ENCODE measurements at places on chromosomes 16 and 17. TPM values are rescaled to one million over a fixed set of nuclear protein-coding genes. Genes with fewer than 3 reads are reported as not detected.

- DNase-seq, result peak; percentile 62
Observed at GRCh38 chr17:36877771-36878170, 59.5 kb upstream of the LHX1 start.

DNA sequence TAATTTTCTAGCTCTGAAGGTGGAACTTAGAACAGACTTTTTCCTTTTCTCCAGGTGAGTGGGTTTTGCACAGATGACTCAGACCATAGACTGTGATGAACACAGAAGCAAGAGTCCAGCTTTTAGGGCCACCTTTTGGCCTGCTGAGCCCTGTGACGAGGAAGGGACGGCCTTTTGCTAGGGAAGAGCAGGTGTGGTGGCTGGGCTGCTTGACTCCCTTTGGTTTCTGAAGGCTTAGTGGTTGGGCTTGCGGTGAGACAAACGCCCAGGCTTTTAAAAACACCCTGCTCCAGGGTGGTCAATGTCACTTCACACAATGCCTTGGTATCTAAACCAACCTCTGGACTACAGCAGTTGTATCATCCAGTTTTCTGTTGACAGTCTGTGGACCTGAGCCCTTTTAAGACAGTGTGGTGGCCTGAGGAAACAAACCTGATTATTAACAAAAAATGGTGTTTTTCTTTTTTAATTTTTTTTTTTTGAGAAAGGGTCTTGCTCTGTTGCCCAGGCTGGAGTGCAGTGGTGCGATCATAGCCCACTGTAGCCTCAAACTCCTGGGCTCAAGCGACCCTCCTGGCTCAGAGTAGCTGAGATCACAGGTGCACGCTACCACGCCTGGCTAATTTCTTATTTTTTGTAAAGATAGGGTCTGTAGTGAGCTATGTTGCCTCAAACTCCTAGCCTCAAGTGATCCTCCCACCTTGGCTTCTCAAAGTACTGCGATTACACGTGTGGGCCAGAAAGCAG, 134.0 kb downstream of the SNX29 start:
- no peak for DNase-seq

GRCh38 chr16:53071748-53072301, 17.0 kb downstream of the CHD9 start:
- DNase-seq, result no peak

- no peak for DNase-seq
Observed at GRCh38 chr17:36674278-36674650, 72.9 kb downstream of the MRM1 start.

DNA sequence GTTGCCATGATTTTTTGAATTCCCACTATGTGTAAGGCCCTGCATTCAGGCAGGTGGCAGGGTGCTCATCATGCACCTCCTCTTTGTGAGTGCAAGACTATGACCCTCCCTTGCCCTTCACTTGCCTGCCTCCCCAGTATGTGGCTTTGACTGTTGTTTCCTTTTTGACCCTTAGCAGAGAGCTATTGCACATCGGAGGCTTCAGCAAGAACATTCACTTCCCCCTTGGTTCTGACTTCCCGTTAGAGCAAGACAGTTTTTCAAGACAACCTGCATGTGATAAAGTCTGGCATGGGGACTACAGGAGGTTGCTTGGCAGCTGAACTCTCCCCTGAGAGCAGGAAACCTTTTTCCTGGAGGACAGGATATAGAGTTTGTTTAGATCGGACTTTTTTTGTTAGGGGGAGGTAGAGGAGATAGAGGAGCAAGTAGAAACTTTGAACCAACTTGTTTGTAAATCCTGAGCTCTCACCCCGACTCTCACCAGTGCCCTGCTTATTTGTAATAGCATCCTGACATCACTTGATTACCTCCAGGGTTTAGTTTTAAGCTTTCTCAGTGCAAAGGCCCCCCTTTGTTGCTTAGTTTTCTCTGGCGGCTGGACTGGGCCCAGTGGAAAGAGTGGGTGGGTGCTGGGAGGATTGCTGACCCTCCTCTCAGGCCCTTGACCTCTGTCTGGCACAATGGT, 34.3 kb downstream of the LIMD2 start:
- DNase-seq, result no peak

Gene GP1BA
- not detected for total RNA-seq

GRCh38 chr16:22726868-22727267, 87.1 kb upstream of the HS3ST2 start:
- DNase-seq, result peak; percentile 7

Data from GM23248 (cell line).